Heart left ventricle (tissue), 16 donors: ENCODE measurements at places on chromosomes 1 and 21. TPM values are rescaled to one million over a fixed set of nuclear protein-coding genes. Genes with fewer than 3 reads are reported as not detected.

DNA sequence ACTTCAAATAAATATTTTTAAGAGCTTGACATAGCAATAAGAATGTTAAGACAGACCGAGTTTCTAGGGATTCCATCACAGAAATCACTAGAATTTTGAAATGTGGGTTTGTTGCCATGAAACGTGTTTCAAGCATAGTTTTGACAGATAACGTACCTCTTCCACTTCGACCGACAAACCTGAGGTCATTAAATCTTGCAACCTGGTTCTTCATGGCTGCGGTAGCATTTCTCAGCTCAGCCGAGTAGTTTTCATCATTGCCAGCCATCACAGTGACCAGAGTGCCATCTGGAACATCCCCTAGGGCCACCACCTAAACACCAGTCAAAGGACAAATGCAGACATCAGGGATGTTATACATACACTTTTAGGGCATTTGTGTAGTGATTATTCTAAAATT is 168.7 kb downstream of the RUNX1 start:
- DNase-seq = no peak

- H3K27me3 ChIP-seq = peaks cover 85% of the 10 kb centered on the region
- H3K4me3 ChIP-seq = peak within 1 kb of the TSS; percentile 34
- no peak for DNase-seq
- no peak within 1 kb of the TSS for H3K27ac ChIP-seq
- H3K4me1 ChIP-seq = peaks cover 19% of the 10 kb centered on the region
- no peaks in the 10 kb centered on the region for H3K36me3 ChIP-seq
Observed at GRCh38 chr1:110070671-110071242, at the start of gene ALX3. Gene ALX3 (minus strand): TSS chr1:110070672. CDS start chr1:110070612, 60 bp downstream.

DNA sequence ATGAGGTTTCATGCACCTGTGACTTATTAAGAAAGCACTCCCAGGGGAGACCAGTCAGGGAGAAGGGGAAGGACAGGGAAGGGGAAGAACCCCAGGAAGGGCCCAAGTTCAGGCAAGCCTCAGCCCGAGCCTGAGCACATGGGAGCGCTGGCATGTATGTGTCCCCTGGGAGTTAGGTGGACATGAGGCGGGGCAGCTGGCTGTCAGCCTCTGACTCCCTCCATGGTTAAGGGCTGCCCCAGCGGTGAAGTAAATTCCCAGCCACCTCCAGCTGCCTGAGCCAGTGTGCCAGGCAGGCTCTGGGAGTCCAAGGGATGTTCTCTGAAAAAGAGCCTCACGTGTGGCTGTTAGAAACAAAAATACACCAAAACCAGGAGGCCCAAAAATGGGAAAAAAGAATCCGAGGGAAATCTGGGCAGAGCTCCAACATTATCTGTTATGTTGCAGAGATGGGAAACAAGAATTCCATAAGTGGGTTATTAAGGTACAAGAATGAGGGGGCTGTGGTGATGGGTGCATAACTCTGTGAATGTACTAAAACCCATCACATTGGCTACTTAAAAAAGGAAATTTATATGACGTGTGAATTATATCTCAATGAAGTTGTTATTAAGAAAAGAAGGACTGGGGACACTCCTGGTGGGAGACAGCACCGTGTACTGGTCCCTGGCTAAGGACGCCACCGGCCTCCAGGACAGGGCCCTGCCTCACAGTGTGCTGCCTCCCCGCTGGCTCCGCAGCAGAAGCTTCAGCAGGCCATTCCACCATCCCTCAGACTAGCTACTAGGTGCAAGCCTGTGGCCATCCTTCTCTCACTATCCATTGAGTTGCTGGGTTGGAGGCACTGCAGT is 18.7 kb downstream of the DMRTB1 start:
- no peaks in the 10 kb centered on the region for H3K36me3 ChIP-seq
- H3K27me3 ChIP-seq = peaks cover 14% of the 10 kb centered on the region
- no peak overlapping the region for H3K27ac ChIP-seq

DNA sequence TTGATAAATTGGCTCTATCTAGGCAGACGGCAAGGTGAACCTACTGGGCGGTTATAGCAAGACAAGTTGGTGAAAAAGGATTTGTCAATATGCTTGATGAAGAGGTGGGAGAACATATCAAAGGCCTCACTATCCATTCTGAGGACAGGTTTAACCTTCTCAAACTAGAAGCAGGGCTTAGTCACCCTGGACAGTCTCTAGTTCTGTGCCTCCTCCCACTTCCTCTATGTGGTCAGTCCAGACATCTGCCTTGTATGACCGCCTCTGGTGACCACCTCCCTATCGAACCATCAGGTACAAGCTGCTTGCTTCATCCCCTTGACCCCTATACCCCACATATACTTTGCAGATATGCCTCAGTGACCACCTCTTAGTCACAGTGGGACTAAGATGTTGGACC is 2.3 kb upstream of the SCYL3 start:
- DNase-seq = no peak
- H3K4me3 ChIP-seq = no peak overlapping the region
- H3K4me1 ChIP-seq = peaks cover 5% of the 10 kb centered on the region
- no peak overlapping the region for H3K27ac ChIP-seq
- H3K36me3 ChIP-seq = no peaks in the 10 kb centered on the region

- no peaks in the 10 kb centered on the region for H3K27me3 ChIP-seq
- H3K4me3 ChIP-seq = no peak overlapping the region
- no peak for DNase-seq
Observed at GRCh38 chr1:72009173-72010093, 272.9 kb downstream of the NEGR1 start.

GRCh38 chr1:61130338-61131000 is 48.1 kb downstream of the NFIA start:
- no peaks in the 10 kb centered on the region for H3K36me3 ChIP-seq
- peaks cover 35% of the 10 kb centered on the region for H3K4me1 ChIP-seq
- H3K27ac ChIP-seq = no peak overlapping the region
- no peaks in the 10 kb centered on the region for H3K27me3 ChIP-seq
- H3K4me3 ChIP-seq = no peak overlapping the region

DNA sequence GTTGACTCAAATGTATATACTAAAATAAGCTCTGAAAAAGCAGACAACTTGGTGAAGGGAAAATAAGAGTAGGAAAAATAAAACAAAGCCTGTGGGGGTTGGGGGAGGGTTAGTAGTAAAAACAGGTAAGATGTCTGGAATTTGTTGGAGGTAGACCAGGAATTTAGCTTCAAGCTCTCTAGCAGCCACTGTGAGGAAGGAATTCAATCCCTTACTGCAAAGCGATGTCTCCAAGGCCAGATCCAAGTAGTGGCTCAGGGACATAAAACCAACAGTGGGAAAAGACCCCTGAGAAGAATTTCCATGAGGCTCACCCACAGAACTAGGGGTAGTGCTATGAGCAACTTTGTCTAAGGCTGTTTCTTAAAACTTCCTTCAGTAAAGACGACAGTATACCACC is 7.8 kb downstream of the ANGPTL7 start:
- H3K4me1 ChIP-seq = no peaks in the 10 kb centered on the region
- no peak for DNase-seq
- H3K36me3 ChIP-seq = peaks cover 98% of the 10 kb centered on the region
- no peak overlapping the region for H3K27ac ChIP-seq

- no peak for DNase-seq
- H3K27ac ChIP-seq = no peak overlapping the region
- H3K27me3 ChIP-seq = no peaks in the 10 kb centered on the region
- no peaks in the 10 kb centered on the region for H3K4me1 ChIP-seq
- no peak overlapping the region for H3K4me3 ChIP-seq
- H3K36me3 ChIP-seq = no peaks in the 10 kb centered on the region
Observed at GRCh38 chr21:27079636-27080240, 112.8 kb upstream of the ADAMTS5 start.

Gene PRAMEF26
- not detected for total RNA-seq

Gene ECE1
- total RNA-seq = 65.6 TPM

Gene LCK
- total RNA-seq = 0.40 TPM

Gene TRAF3IP3
- total RNA-seq = not detected
